NCI-H187 treated with DMSO at 0.1 percent for 48 hours (cell line): ENCODE measurements at places on chromosomes 6 and 20.

DNA sequence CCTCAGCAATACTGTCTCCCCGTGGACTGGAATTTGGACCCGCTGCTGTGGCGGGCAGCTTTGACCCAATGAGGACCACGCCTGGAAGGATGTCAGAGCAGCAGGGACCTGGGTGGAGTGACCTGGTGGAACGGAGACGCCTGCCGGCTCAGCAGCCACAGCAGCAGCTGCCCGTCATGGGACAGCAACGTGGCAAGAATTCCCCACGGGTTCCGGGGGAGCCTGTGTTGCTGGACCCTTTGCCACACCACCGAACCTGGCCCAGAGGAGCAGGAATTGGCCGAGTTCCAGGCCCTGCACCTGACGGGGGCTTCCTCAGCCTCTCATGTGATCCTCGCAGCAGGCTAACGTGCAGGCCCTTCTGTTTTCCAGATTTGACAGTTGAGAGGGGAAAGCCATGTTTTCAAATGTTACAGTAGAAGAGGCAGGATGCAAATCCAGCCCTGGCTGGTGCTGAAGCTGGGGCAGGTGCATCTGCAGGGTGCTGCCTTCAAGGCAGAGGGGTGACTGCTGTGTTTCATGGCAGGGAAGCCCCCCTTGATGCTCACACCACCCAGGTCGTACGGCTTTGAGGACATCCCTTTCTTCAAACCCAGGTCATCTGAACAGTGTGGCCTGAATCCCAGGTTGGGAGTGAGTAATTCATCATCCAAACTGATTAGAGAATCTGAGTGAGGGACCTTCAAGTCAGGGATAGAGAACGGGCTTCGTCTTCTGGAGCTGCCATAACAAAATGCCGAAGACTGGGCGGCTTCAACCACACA lies 93.4 kb downstream of the THBS2 start:
- DNase-seq: no peak

- DNase-seq: no peak
Measured at GRCh38 chr20:25065625-25066338, 7.8 kb upstream of the ACSS1 start.

DNA sequence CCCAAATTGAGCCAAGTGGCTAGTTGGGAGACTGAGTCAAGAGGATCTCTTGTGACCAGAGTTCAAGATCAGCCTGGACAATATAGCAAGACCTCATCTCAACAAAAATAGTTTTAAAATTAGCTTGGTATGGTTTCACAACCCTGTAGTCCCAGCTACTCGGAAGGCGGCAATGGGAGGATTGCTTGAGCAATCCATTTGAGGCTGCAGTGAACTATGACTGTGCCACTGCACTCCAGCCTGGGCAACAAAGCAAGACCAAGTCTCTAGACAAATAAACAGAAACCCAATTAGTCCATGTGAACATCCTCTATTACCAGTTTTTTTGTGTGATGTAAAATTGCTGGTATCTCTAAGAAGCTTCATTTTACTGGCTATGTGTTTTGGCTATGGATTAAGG lies 106.2 kb downstream of the TULP4 start:
- DNase-seq: no peak

GRCh38 chr6:46299253-46299652 lies 128.5 kb upstream of the ENPP5 start:
- no peak for DNase-seq

DNA sequence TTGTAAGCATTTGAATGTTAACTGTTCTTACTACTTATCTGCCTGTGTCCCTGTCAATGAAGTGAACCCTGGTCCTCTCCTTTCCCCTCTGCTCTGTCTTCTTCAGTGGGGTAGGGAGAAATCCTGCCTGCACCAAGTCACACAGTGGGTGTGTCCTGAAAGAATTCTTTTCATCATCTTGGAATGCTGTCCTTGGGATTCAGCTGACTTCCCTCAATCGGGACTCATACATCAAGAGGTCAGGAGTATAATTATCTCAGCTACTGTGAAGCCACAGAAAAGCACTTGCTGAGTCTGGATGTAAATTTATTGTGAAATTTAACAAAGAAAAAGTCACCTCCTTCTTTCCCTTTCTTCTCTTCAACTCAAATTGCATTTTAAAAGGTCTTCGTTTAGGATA lies 328.5 kb downstream of the SOX4 start:
- no peak for DNase-seq

DNA sequence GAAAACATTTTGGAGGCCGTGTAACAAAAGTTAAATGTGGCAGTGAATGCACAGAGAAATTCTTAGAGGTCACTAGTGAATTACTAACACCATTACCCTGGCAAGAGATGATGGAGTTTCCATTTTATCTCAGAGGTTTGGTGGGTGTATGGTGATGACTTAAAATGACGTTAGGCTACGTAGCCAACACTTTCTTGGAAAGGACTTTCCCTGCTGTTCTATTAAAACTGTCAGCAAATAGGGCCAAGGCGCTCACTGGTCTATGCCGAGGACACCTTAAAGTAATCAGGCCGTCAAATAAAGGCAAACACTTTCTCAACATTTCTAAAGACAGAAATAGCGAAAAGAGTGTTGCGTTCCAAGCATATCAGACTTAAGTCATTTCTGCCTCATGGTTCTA lies 160.8 kb downstream of the GMPR start:
- DNase-seq: no peak

- no peak for DNase-seq
Measured at GRCh38 chr20:49614338-49615050, 46.6 kb upstream of the PTGIS start.

GRCh38 chr6:169022079-169022478 lies 231.6 kb downstream of the THBS2 start:
- DNase-seq: no peak

DNA sequence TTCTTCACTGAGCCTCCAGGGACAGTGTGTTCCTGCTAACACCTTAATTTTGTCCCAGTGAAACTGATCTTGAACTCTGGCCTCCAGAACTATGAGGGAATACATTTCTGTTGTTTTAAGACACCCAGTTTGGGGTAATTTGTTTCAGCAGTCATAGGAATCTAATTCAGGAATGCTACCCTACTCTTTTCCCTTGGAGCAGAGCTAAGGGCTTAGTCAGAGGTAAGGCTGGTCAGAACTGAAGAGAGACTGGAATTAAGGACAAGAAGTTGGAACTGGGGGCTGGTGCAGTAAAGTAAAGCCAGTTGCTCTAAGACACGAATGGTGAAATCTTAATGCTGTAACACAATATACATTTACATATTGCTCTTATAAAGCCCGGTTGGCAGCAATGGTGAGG lies 809.7 kb downstream of the MAFB start:
- DNase-seq: no peak

DNA sequence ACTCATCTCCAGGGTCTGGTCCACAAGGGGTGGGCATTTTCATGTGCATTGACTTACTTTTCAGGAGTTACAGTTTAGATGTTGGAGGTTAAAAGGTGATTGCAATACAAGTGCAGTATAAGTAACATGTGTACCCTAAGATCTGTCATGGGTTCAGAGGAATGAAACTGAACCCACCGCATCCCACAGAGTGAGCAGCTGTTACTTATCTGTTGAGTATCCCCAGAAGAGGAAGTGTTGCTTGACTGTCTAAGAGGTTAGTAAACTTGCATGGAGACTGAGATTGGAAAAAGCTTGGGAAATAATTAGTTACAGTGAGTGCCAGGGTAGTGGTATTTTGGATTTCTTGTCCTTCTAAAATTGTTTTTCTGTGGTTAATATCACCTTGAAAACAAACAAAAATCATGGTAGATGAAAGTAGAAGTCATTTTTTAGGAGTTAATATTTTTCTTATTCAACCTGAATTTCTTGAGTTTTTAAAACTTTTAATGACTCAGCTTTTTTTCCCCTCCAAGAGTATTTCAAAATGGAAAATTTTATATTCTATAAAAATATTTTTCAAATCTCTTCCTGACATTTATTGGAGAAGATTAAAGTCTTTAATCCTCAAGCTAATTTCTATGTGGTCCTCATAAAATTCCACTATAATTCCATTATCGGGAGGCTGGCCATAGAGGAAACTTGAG lies 306.1 kb downstream of the ZNF217 start:
- no peak for DNase-seq
